Activated CD8-positive, alpha-beta memory T cell treated with anti-CD3 and anti-CD28 coated beads, Interleukin-2, amount 10 ng/mL, durations not matched to agents 7 days and 5 days (primary cell): ENCODE measurements at places on chromosomes 5 and 9. TPM values are rescaled to one million over a fixed set of nuclear protein-coding genes. Genes with fewer than 3 reads are reported as not detected.

MEF2C gene
- 0.06 TPM for total RNA-seq

NR2F1-AS1 gene
- total RNA-seq: not detected

- no peaks in the 10 kb centered on the region for H3K36me3 ChIP-seq
- H3K27ac ChIP-seq: no peak overlapping the region
- no peaks in the 10 kb centered on the region for H3K27me3 ChIP-seq
- H3K4me3 ChIP-seq: no peak overlapping the region
- H3K4me1 ChIP-seq: no peaks in the 10 kb centered on the region
Measured at GRCh38 chr9:86614871-86615849, 260.9 kb upstream of the TUT7 start.

- DNase-seq: no peak
- H3K27me3 ChIP-seq: no peaks in the 10 kb centered on the region
- no peak overlapping the region for H3K27ac ChIP-seq
- no peaks in the 10 kb centered on the region for H3K4me1 ChIP-seq
Measured at GRCh38 chr5:99590806-99591205, 662.0 kb upstream of the CHD1 start.

GRCh38 chr5:125326150-125326510 is 579.7 kb upstream of the ZNF608 start:
- H3K27me3 ChIP-seq: no peaks in the 10 kb centered on the region
- H3K4me1 ChIP-seq: no peaks in the 10 kb centered on the region
- no peak overlapping the region for H3K27ac ChIP-seq
- no peak for DNase-seq
